ENCODE measurements at places on chromosomes 5 and 9.

- no peak for DNase-seq
Measured at GRCh38 chr9:38015266-38015665, 53.8 kb downstream of the SHB start.

- DNase-seq, result no peak
Measured at GRCh38 chr9:6413365-6414246, 607 bp downstream of the UHRF2 start.

- DNase-seq, result no peak
Measured at GRCh38 chr9:91994422-91994821, 44.4 kb upstream of the ROR2 start.

DNA sequence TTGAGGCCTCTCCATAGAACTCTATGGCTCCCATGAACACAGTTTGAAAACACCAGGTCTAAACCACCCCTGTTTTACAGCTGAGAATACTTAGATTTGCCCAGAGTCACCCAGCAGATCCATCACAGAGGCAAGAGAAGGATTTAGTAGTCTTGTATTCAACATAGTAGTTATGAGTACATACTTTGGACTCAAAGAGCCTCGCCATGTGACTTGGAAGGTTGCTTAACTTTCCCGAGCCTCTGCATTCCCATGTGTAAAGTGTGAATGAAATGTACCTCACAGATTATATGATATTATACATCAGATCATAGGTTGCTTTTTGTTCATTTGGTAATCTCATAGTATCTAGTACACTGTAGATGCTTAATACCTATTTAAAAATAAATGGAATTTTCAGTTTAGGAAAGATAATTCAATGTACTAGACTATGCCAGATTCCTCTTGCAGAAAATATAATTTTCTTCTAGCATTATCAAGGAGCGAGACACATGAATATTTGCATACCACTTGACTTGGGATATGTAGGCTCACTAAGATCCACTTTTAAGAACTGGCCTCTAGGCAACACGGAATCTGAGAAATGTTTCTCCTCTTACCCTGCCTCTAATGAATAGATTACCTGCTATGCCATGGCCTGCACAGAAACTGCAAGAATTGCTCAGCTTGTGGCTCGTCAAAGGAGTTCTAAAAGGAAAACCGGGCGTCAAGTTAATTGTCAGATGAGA is 18.6 kb downstream of the TDRD7 start:
- DNase-seq, result no peak

GRCh38 chr9:116196806-116197205 is 43.2 kb downstream of the PAPPA start:
- DNase-seq, result no peak

DNA sequence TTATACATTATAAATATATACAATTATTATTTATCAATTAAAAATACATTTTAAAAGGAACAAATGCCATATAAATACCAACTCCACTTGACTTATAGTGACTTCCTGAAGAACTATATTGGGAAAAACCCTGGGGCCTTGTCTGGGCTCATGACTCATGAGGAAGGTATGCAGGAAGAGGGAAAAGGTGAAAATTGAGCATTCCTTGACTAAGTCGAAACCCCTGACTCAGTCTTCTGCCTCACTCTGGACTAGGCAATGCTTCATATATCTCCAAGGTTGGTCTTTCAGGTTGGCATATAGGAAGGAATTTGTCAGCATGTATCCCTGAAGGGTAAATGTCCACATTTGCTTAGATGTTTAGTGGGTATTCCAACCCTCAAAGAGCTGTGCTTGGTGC is 78.5 kb downstream of the SH3TC2 start:
- DNase-seq, result no peak

Data from stimulated activated CD8-positive, alpha-beta memory T cell treated with anti-CD3 and anti-CD28 coated beads, Interleukin-15, amount 100 ng/mL, for 4 hours (primary cell).